ENCODE measurements at places on chromosomes 2 and 18.
A peak's percentile ranks its signal among the peaks of the same experiment; 100 is the strongest.

- no peak for DNase-seq
Observed at GRCh38 chr2:233247744-233248143, 3.7 kb upstream of the ATG16L1 start.

DNA sequence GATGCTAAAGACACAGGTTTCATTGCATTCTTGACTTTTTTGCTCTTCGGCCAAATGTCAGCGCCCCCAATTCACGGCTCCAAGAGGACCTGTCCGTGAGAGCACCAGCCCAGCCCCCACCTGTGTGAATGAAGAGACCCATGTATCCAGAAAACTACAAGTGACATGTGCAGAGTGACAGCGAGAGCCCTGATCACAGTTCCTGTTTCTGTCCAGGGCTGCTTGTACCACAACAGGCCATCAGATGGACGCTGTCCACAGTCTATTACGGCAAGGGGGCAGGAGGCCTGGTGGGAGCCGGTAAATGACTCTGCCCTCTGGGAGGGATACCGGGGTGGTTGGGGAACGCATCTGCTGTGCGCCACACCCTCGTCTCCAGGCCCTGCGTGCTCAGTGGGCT lies 520.9 kb upstream of the ID2 start:
- DNase-seq = no peak

DNA sequence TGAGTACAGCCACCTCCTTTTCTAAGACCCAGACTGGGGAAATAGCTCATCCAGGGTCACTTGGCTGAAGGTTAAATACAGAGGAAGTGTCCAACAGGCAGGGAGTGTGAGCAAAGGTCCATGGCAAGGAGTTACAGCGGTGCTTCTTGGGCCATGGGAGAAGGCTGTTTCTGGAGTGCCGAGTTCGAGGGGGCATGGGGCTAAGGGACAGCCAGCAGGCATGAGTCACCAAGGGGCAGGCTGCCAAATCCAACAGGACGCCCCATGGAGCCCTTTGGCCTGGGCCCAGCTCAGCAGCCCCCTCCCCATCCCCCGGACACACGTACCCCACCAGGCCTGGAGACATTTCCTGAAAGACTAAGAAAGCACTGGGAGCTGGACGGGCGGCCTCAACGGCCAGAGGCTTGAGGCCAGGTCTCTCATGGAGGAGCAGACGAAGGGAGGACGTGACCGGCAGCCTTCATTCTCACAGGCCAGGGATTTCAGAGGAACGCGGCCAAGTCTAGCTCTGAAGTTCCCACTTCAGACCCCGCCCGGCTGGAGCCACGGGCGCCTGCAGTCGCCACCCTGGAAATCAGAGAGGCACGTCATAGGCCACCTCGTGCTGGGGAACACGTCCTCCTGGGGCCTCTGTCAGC lies 160.4 kb downstream of the SMAD7 start:
- peak; percentile 52 for DNase-seq

GRCh38 chr2:60641811-60642788 lies 88.6 kb upstream of the BCL11A start:
- DNase-seq = no peak

GRCh38 chr18:78735131-78736014 lies 244.2 kb upstream of the SALL3 start:
- DNase-seq = no peak

DNA sequence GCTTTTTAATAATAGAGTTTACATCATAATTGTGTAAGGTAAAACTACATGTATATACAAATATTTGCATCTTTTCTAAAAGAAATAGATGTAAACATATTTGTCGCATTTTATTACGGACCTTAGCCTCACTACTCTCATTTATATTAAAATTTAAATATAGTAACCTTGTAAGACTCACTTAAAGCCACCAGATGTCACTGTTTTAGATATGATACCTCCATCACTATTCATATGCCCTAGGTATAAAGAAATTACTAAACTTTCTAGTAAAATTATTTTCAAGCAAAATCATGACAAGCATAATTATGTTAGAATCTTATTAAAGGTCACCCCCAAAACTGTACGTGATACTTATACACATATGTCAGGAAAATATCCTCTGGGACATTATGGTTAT lies 674.3 kb upstream of the REG3G start:
- no peak for DNase-seq

- no peak for DNase-seq
Observed at GRCh38 chr2:65021709-65022108, 32.5 kb downstream of the SLC1A4 start.

DNA sequence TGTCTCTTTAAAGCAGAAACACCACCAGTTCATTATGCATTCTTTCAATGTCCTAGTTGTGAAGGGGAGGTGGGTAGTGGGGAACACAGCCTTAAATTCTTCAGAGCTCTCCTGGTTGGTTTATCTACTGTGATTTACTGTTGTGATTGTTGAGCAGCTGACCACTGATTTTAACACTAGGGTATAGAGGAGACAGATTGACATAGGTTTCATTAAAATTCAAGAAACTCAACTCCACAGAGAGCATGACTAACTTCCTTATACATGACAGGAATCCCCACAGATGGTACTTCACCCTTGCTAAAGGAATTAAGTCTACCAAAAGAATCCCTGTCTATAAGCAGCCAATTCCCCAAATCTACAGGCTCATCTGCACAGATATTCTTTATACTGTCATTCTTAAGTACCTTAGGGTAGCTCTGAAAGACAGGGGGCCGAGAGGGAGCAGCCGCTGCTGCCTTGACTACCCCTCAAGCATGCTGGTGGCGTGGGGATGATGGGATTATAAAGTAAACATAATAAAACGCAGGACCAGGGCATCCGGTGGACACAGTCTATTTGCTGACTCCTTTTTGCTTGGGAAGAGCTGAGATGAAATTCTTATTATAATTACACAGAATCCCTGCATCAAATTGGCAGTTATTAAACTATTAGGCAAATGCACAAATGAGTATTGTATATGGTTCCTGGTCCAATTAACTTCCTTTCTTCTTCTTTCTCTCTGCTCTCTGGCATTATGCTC lies 1377.6 kb upstream of the PIK3C3 start:
- no peak for DNase-seq

DNA sequence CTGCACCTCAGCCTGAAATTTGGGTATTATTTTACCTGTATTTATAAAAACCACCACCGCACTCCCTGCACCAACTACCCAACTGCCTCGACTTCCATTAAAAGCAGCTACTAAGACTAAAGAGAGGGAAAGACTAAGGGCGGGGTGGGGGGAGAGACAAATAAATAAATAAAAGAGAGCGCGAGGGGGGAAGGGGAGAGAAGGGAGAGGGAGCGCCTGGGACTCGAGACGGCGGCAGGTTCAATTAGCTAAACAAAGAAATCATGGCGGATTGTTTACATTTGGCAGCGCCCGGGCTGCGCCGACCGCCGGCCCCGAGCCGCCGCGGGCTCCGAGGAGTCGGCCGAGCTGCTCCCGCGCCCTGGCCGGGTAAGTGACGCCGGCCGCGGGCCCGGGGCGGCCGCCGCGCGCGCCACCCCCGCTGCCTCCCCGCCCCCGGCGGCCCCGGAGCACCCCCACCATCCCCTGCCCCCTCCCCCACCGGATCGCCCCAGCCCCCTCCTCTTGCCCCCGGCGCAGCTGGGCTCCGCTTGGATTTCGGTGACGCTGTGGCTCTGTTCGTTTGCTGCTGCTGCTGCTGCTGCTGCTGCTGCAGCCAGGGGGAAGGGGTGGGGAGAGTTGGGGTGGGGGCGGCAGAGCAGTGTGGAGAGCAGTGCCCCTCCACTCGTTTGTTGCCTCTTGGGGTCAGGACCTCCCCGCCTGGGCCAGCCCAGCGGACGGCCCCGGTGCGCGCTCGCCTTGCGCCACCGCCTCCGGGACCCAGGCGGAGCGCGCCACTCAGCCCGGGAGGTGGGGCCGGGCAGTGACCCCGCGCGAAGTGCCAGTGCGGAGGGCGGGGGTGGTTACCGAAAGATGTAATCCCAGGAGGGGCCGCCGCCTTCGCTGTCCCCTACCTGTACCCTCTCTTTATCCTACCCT lies 187.2 kb upstream of the FANCL start:
- DNase-seq = no peak

GRCh38 chr18:9428301-9428706 lies 47.0 kb upstream of the RALBP1 start:
- no peak for DNase-seq

DNA sequence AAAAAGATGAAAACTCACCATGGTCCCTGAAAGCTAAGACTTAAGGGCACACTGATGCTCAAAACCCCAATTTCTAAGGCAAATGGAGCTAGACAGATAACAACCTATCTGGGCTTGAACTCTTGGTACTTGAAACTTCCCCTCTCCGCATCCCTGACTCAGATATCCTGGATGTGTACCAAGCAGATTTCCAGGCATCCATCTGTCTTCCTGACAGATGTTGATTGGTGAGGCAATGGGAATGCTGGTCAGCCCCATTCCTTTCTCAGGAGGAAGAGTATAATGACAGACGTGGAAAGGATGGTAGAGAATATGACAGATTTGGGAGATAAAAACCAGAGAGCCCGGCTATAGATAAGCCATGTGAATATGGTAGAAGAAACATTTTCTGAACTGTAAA lies 69.2 kb downstream of the ADD2 start:
- no peak for DNase-seq

DNA sequence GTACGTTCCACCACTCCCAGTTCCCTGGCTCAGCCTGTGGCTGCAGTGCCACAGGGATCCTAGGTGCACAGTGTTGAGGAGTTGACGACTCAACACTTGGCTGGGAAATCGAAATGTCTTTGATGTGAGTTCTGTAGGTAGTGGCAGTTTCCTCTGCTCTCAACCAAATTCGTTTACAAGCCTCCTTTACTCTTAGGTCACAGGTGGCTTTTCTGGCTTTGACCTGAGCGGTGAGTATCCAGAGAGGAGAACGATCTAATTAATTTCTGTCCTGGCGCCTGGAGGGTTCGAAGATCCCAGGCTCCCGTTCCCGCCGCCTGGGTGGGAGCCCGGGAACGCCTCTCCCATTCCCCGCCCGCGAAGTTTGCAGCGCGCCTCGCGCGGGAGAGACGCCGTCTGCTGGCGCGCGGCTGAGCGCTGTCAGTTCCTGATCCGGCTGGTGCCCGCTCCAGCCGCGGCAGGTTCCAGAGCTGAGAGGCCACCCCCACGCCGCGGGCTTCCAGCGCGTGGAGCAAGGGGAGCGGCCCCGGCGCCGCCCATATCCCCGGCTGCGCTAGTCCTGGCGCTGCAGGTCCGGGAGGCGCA lies at the start of gene LAMA3:
LAMA3 (plus strand) TSS at position 423 of the 585 bp plus-strand sequence. CDS start 231 bp downstream, outside the sequence.
- peak; percentile 68 for DNase-seq

- no peak for DNase-seq
Observed at GRCh38 chr18:60892441-60892840, 440.8 kb upstream of the CDH20 start.

DNA sequence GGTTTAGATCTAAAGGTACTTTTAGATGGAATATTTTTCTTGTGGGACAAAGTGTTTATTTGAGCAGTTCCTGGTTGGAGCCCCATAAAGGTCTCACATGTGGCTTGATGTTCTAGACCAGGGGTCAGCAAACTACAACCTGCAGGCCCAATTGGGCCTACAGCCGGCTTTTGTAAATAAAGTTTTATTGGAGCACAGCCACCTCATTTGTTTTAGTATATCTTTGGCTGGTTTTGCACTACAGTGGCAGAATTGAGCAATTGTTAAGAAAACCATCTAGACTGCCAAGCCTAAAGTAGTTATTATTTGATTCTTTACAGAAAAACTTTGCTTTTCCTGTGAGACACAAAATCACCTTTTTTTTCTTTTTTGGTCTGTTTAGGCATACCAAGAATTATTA lies 41.6 kb downstream of the NDC80 start:
- no peak for DNase-seq

DNA sequence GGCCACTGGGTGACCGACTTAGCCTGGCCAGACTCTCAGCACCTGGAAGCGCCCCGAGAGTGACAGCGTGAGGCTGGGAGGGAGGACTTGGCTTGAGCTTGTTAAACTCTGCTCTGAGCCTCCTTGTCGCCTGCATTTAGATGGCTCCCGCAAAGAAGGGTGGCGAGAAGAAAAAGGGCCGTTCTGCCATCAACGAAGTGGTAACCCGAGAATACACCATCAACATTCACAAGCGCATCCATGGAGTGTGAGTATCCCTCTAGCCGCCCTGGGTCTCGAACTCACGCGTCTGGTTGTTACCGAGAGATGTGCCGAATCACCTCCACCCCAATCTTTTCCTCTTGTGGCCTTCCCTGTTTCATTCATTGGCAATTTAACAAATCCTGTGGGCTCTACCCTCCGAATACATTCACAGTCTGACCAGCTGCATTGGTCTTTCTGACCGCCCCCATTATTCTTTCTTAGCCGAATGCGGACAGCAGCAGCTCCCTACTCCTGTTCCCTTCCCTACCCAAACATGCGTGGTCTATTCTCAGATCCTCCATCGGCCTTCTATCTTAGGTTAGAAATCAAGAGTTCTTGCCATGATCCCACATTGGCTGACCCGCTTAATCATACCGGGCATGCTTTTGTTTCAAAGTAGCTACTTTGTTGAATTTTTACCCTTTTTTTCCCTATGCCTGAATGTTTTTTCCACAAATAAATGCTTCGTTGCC lies 631 bp downstream of the RPL31 start:
- DNase-seq = no peak

- DNase-seq = no peak
Observed at GRCh38 chr2:145360129-145360790, 840.3 kb upstream of the ZEB2 start.

GRCh38 chr2:217922101-217923006 lies 80.4 kb downstream of the TNS1 start:
- peak; percentile 87 for DNase-seq

- DNase-seq = peak; percentile 59
Observed at GRCh38 chr2:170816504-170817092, at the start of gene GAD1. Gene GAD1 (plus strand): TSS chr2:170816887. CDS start chr2:170818592, 1,705 bp downstream.

DNA sequence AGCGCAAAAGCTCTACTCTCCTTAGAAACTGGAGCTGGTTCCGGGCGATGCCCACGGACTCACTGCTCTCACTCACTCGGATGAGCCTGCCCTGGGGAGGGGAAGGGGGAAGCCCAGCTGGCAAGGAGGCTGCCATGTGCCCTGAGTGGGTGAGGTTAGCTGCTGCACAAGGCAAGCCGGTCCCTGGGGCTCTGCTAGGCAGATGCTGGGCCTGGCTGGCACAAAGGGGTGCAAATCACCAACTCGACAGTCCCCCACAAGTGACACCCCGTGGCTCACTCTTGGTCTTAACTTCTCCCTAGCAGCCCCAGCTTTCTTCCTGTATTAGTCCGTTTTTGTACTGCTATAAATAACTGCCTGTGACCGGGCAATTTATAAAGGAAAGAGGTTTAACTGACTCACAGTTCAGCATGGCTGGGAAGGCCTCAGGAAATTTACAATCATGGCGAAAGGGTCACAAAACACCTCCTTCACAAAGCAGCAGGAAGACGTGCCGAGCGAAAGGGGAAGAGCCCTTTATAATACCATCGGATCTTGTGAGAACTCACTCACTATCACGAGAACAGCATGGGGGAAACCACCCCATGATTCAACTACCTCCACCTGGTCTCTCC lies 33.2 kb downstream of the ADCY3 start:
- DNase-seq = no peak

Measured in uterus (tissue), 4 donors.